ENCODE measurements at places on chromosomes 1 and 21. TPM values are rescaled to one million over a fixed set of nuclear protein-coding genes. Genes with fewer than 3 reads are reported as not detected.

Gene KCNA3
- total RNA-seq, result 68.4 TPM

- DNase-seq, result no peak
These were observed 22.9 kb downstream of the SAMSN1 start for GRCh38 chr21:14523234-14523633.

GRCh38 chr1:220942278-220942677, 63.0 kb downstream of the HLX start:
- no peak for DNase-seq

GRCh38 chr1:229281339-229281926, 10.5 kb downstream of the RAB4A start:
- DNase-seq, result no peak

DNA sequence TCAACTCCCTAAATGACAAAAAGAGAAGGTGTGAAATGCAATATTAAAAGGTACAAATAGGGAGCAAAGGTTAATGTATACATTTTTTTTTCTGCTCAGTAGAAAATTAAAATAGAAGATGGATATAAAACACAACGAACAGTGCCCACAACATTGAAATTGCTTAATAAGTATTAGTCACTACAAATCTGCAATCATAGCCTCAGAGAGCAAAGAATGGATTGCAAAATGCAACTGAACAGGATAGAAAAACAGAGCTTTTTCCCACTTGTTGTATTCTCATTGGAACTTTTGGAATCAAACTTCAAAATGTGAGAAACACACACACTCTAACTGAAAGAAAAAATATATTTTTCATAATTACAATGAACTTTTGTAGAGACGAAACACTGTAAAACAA, 552.2 kb upstream of the NCAM2 start:
- DNase-seq, result no peak

- DNase-seq, result no peak
These were observed 242.2 kb downstream of the PTPRC start for GRCh38 chr1:198880818-198881597.
